ENCODE measurements at places on chromosomes 6 and 20.

DNA sequence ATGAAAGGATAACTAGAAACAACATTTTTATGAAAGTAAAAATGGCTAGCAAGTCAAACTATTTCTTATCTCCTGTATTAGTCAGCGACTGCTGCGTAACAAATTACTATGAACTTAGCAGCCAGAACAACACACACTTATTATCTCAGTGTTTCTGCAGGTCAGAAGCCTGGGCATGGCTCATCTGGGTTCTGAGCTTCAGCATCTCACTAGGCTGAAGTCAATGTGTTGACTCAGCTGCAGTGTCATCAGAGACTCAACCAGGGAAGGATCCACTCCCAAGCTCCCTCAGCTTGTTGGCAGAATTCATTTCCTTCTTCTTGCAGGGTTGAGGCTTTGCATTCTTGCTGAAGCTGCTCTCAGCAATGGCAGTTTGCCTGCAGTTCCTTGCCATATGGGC is 33.2 kb upstream of the IGF2R start:
- no peak for DNase-seq

DNA sequence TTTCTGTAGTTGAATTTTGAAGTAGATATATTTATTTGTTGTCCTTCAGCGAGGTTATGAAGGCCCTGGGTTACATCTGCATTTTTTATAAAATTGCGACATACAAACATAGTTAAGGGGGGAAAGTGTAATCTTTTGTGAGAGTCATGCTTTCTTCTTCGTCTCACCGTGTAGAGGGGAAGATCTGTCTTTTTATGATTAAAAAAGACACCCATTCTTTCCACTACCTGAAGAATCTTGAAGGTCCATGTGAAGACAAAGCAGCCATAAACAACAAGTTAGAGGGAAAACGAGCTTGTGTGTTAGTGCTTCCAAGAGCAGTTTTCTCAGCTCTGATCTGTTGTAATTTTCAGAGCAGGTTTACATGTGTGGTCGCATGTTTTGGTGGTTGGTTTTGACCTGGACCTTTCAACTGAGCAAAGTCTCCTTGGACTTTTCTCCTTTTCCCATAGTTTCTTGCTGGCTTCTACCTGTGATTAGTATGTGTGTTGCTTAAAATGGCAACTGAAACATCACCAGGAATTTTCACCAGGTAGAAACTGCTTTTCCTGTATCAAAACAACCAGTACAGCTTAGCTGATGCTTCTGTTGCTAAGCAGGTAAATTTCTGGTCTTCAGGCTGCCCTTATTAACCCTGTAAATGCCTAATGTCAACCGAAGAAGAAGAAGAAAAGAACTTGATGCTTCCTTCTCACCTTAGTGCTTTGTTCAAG is 37.3 kb downstream of the RREB1 start:
- no peak for DNase-seq

DNA sequence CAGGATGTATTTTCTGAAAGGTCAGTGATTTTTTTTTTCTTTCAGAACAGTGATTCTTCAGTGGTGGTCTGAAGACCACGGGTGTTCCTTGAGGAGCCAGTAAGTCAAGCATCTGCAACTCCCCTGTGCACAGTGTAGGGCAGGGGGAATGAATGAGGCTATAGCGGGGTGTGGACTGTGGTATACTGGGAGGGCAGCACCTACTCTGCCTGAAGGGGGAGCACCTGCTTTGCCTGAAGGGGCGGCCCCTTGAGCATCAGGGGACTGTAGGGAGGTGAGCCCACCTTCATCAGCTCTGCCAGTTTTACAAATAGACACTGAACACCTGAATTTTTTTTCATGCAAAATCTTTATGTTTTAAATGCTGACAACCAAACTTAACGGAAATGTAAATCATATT is 77.5 kb upstream of the RIPOR2 start:
- DNase-seq, result no peak

- DNase-seq, result no peak
These were observed 221.2 kb downstream of the FNDC1 start for GRCh38 chr6:159390381-159390780.

DNA sequence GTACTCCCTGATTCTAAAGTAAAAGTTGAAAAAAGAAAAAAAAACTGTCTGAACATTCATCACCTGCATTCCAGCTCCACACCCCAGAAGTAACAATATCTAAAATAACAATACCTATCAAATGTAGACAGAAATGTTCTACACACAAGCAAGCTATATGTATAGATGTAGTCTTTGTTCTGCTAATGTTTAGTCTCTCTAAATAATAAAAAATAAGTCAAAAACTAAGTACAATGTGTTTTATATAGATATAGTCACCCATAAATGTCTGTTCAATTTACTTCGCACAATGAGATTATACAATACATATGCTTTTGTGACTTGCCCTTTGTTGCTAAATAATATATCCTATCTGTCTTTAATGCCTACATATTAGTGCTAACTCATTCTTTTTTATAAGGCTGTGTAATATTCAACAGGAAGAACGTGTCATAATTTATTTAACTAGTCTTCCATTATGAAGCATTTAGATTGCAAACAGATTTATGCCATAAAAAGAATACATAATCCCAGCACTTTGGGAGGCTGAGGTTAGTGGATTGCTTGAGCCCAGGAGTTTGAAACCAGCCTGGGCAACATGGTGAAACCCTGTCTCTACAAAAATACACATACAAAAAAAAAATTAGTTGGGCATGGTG is 216.2 kb upstream of the ZNF217 start:
- DNase-seq, result no peak

GRCh38 chr6:123022975-123023374 is 26.9 kb downstream of the CLVS2 start:
- no peak for DNase-seq

- no peak for DNase-seq
These were observed 103.5 kb upstream of the GPR6 start for GRCh38 chr6:109874621-109875020.

Data from HuH-7 (cell line).